ENCODE measurements at places on chromosomes 7 and 10. TPM values are rescaled to one million over a fixed set of nuclear protein-coding genes. Genes with fewer than 3 reads are reported as not detected.

- H3K36me3 ChIP-seq: no peaks in the 10 kb centered on the region
- no peaks in the 10 kb centered on the region for H3K27me3 ChIP-seq
- no peak overlapping the region for H3K27ac ChIP-seq
- DNase-seq: no peak
- H3K4me3 ChIP-seq: no peak overlapping the region
These were observed 384.0 kb downstream of the RPS24 start for GRCh38 chr10:78417425-78418370.

DNA sequence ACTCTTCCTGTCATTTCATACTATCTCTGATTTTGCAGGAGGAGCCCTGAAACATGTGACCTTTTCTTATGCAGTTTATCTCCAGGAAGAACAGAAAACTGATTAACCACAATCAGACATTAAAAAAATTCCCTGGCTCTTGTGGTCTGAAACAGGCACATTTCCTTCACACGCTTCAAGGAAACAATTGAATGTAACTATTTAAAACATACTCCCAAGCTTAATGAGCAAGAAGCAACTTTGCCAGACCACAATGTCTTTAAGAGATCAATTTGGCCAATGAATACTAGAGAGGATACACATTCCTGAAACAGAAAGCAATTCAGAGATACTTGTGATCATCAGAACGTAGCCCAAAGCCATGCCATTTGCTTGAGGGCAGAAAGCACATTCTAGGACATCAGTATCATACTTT is 65.8 kb downstream of the PIP4K2A start:
- no peak overlapping the region for H3K4me3 ChIP-seq
- DNase-seq: no peak
- H3K27me3 ChIP-seq: no peaks in the 10 kb centered on the region
- H3K27ac ChIP-seq: no peak overlapping the region

DNA sequence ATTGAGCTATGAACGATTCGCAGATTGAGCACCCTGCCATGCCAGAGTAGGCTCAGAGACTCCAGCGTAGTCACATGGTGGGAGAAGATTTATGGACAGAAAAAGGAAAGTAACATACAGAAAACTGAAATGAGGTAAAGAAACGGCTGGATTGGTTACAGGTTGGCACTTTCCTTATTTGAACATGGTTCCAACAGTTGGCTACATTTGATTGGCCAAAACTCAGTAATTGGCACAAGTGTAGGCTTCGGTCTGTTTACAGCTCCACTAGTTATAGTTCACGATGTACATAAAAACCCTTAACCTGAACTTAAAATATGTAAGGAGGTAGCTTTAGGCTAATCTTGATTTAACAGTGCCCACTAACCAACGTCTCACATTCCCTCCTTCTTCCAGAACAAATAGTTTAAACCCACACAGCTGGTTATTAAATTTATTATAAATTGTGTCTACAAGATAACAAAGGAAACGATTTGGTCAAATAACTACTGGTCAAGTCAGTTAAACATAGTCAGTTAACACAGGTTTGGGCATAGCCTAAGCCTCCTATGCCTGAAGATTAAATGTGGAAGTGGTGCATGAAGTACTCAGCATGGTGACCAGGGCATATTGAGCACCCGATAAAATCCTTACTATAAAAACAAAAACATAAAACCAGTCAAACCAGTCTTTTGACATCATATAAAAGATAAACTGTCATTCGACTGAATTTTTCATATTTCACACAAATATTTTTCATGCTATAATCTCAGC is 17.9 kb upstream of the MTERF1 start:
- DNase-seq: no peak
- H3K4me1 ChIP-seq: 0 out of 2 replicates have a peak, but pooled peaks cover 4% of the 10 kb centered on the region
- no peaks in the 10 kb centered on the region for H3K36me3 ChIP-seq
- H3K4me3 ChIP-seq: no peak overlapping the region
- H3K27me3 ChIP-seq: no peaks in the 10 kb centered on the region

GRCh38 chr7:66920256-66920655 is 769 bp upstream of the TMEM248 start:
- no peak overlapping the region for H3K27ac ChIP-seq
- no peak for DNase-seq
- peak overlapping the region; percentile 81 for H3K4me3 ChIP-seq
- no peaks in the 10 kb centered on the region for H3K36me3 ChIP-seq
- peaks cover 8% of the 10 kb centered on the region for H3K4me1 ChIP-seq

DNA sequence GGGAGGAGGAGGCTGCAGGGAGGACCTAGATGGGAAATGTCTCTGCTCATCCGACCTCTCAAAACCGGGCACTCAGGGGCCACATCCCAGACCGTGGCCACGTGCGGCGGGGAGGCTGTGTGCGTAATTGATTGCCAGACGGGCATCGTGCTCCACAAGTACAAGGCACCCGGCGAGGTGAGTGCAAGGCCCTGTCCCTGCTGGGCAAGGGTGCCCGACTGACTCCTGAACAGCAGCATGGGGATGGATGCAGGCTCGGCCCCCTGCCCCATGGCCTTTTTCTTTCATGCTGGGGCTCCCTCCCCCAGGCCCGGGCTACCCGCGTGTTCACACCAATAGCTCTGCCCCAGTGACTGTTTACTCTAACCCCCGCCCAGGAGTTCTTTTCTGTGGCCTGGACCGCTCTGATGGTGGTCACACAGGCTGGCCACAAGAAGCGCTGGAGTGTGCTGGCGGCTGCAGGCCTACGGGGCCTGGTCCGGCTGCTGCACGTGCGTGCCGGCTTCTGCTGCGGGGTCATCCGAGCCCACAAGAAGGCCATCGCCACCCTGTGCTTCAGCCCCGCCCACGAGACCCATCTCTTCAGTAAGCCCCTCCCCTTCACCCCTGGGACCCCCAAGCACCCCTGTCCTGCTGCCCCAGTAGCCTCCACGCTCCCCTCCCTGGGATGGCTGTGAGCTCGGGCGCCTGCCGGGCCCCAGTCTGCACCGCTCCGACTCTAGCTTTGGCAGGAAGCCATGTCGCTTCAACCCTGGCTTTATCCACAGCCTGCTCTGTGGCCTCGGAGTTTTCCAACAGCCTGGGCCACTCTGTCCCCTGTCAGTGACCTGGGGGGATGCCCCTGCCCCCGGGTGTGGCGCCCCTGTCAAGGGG is 3.9 kb downstream of the LRWD1 start:
- H3K36me3 ChIP-seq: no peaks in the 10 kb centered on the region
- H3K4me3 ChIP-seq: no peak overlapping the region
- no peak for DNase-seq
- H3K27ac ChIP-seq: no peak overlapping the region
- no peaks in the 10 kb centered on the region for H3K27me3 ChIP-seq

GRCh38 chr7:45662540-45663166 is 88.5 kb downstream of the ADCY1 start:
- DNase-seq: no peak
- H3K27me3 ChIP-seq: no peaks in the 10 kb centered on the region
- no peak overlapping the region for H3K4me3 ChIP-seq
- no peaks in the 10 kb centered on the region for H3K4me1 ChIP-seq
- H3K36me3 ChIP-seq: no peaks in the 10 kb centered on the region

HYAL4 gene
- total RNA-seq: not detected

GRCh38 chr7:2845034-2845592 is 1.0 kb upstream of the GNA12 start:
- H3K4me1 ChIP-seq: peaks cover 32% of the 10 kb centered on the region
- peak overlapping the region; percentile 72 for H3K27ac ChIP-seq
- DNase-seq: no peak

DNA sequence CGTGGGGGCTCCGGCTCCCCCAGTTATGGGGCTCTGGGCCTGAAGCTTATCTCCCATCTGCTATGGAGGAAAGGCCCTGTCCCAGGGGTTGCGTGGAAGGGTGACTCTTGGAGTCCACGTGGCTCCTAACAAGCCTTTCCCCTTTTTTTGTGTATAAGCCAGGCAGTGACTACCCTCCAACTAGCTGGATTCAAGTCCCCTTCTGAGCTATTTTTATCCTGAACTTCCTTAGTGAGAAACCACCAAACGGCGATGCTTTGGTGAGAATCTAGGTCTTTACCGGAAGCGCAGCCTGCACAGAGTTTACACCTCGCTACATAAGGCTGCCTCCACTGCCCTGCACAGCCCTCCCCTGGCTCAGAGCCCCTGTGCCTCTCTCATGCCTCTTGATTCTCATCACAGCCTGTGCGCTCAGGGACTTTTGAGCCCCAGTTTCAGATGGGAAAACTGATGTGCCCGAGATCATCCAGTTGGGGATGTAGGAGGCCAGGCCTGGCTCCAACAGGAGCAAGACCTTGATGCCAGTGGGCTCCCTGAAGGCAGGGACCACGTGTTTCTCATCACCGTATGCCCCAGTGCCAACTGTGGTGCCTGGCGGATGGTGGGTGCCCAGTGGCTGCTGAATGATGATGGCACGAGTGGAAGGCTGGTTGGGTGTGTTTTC is 102.3 kb upstream of the PPIF start:
- H3K36me3 ChIP-seq: no peaks in the 10 kb centered on the region
- H3K4me1 ChIP-seq: peaks cover 16% of the 10 kb centered on the region
- no peak for DNase-seq
- H3K4me3 ChIP-seq: no peak overlapping the region

- H3K36me3 ChIP-seq: no peaks in the 10 kb centered on the region
- no peak overlapping the region for H3K27ac ChIP-seq
- H3K4me3 ChIP-seq: no peak overlapping the region
- H3K4me1 ChIP-seq: no peaks in the 10 kb centered on the region
These were observed 559.7 kb upstream of the ZWINT start for GRCh38 chr10:56920601-56921261.

Measured in GM23338 (cell line).